Stimulated activated naive CD8-positive, alpha-beta T cell treated with anti-CD3 and anti-CD28 coated beads, Interleukin-15, amount 100 ng/mL, for 72 hours (primary cell): ENCODE measurements at places on chromosomes 5 and 9.

DNA sequence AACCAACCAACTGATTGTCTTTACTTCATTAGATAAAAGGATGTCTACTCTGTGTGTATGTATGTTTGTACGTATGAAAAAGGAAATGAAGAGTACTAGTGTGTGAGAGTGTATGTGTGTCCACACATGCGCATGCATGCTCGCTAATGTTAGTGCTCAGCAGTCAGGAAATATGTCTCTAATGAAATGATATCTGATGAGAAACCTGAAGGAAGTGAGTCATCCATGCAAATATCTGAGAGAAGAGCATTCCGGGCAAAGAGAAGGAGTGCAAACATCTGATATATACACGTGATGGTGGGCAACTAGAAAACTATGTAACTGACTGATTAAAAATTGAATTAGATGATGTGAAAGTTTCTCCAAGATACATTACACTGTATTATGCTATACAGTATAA, 29.6 kb upstream of the UGCG start:
- DNase-seq, result no peak

- no peak for DNase-seq
These were observed 22.0 kb downstream of the FGF10 start for GRCh38 chr5:44367203-44367602.

DNA sequence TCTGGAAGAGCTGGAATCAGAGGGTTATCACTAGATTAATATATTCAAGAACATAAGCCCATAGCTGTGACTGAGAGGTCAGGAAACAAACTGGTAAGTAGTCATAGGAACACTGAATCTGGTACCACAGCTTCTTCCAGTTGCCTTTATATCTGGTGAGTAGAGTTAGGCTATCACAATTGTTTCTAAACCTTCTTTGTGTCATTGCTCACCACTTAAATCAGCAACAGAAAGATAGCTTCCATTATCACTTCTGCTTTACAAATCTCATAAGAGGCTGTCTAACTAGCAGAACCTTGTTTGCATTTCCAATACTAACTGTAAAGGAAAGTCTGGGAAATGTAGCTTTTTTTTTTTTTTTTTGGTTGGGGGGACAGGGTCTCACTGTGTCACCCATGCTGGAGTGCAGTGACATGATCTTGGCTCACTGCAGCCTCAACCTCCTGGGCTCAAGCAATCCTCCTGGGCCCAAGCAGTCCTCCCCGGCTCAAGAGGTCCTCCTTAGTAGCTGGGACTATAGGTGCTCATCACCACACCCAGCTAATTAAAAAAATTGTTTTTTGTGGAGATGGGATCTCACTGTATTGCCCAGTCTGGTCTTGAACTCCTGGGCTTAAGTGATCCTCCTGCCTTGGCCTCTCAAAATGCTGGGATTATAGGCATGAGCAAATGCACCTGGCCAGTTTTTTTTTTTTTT, 22.0 kb downstream of the CDC42SE2 start:
- no peak for DNase-seq

DNA sequence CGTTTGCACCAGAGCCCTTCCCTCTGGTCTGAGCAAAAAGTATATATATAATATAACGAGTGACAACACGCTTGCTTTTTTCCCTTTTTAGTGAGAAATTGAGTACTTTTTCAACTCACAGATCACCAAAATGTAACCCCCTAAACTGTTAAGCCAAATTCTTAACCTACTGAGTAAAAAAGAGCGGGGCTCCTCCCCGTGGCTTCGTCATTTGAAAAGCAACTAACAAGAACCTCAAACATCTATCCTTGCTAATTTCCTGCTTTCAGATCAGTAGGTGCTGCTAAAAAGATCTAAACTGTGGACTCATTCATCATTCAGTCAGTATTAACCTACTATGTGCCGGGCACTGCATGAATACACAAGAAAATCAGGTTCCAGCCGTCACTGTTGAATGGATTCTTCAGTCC, 1.0 kb upstream of the PTBP3 start:
- DNase-seq, result peak; percentile 19

DNA sequence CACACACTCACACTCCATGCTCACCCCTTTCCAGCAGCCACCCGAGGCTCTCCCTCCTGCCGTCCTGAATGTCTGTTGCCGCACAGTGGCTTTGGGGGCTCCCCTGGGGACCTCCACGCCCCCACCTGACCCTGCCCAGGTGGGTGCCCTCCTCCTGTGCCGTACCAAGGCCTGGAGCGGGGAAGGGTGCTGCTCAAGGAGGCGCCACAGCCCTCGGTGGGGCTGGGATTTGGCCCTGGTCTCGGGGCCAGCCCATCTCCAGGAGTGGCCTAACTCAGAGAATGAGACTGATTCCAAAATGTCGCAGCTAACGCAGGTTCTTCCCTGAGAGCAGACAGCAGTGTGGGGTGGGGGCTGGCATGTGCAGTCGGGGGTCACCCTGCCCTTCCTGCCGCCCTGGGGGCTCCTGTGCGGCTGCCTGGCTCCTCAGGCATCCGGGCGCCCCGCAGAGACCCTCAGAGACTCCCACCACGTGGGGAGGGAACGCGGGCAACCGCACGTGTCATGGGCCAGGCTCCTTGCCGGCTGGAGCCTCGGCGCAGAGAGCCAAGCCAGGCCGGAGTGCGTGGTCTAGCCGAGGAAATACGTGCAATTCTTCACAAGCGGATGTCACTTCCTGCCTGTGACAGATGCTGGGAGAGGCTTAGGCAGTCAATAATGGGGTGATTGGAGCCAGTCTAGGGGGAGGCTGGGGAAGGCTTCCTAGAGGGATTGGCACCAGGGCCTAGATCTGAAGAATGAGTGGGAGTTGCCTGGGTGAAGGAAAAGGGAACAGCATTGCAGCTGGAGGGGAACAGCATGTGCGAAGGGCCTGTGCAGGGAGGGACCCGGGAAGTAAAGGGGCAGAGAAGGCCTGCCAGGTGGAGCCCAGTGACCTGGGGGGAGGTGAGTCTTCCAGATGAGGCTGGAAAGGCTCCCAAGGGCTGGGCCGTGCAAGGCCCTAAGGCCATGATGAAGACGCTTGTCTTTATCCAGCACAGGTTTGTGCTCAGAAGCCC, 44.1 kb downstream of the C9orf50 start:
- no peak for DNase-seq

DNA sequence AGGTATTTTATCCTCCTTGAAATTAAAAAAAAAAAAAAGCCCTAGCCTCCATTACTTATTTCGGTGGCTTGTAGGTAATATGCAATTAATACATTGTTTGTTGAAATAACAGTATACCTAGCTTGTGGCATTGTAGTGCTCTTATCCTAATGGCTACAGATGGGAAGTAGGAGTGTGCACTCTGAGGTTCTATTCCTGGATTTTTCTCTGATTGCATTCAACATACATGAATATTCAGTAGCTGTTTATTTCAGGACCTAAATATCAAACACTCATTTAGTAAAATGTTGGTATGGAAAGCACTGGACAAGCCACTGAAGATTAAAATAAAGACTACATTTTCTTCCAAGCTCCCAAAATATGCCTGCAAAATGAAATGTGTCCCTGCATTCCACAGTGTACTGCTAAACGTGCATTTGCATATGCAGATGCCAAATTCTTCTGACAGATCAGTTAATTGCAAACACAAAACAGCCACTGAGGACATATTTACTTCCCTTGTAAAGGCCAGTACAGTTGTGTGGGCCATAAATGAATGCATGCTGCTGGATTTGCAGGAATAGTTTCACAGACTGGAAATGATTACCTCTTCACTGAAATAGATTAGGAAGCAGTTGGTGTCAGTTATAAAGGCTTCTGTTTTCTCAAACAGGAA, 826.1 kb downstream of the PRELID2 start:
- no peak for DNase-seq

- no peak for DNase-seq
These were observed 22.6 kb downstream of the ENTREP1 start for GRCh38 chr9:69347607-69348006.

DNA sequence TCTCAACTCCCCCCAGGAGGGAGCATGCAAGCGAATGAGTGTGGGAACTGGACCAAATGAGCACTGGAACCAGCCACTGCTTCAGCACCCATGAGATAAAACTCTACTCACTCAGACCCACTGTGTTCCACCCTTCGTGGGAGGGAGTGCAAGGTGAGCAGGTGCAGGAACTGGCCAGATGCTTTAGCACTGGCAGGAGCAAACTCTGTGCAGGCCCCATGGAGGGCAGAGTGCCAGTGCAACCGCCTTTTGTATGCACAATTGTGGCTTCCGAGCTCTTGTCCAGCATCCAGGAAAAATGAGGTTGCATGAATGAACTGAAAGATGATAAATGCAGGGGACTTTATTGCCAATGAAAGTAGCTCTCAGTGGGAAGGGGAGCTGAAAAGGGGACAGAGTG, 67.4 kb upstream of the CCDC112 start:
- DNase-seq, result no peak
